ENCODE measurements at places on chromosomes 7 and 10.
A peak's percentile ranks its signal among the peaks of the same experiment; 100 is the strongest.

DNA sequence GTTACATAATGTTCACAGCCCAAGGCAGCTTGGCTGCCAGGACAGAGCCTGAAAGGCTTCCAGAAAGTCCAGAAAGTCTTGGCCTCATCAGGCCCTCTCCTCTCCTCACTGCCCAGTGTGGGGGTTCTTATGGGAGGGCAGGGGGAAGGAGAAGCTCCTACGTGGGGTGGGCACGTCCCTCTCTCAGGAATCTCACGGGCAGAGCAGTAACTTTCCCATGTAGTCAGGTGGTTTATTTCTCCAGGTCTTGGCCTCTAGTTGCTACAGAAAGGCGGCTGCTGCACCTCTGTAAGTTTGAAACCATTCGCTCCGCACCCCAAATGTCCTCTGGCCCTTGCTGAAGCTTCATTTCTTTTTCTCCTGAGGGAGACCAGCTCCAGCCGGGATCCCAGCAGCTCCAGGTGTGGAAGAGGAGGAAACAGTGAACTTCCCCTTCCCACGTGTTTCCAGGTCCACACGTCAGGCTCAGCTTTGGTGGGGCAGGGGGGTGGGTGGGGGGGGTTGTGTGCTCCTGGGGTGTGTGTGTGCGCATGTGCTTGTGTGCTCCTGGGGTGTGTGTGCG lies 320.3 kb downstream of the WDR37 start:
- no peak for DNase-seq

GRCh38 chr7:151781161-151781845 lies 95.6 kb downstream of the PRKAG2 start:
- no peak for DNase-seq

DNA sequence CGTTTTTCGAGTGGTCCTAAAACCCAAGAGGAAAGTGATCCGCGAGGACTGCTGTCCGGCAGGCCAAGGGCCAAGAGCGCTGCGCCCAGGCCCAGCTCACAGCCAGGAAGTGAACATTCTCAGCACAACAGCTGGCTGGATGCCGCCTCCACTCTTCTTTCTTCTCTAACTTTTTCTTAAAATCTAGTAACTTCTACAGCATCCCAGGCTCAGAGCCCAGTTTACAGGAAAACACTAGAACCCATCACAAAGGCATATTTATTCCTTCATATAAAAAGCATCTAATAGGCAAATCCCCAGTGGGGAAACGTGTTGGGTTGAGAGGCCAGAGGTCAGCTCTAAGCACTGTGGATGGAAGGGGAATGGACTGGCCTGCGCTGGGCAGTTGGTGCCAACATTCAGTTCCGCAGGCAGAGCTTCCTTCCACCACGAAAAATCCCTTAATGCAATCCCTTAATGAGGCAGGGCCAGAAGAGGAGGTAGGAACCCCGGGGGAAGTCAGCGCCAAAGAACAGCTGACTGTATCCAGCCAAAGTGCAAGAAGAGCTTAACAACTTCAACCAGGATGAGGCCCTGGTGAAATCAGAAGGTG lies 74.8 kb downstream of the ZRANB1 start:
- no peak for DNase-seq

GRCh38 chr10:121692626-121693025 lies 94.4 kb upstream of the FGFR2 start:
- no peak for DNase-seq

DNA sequence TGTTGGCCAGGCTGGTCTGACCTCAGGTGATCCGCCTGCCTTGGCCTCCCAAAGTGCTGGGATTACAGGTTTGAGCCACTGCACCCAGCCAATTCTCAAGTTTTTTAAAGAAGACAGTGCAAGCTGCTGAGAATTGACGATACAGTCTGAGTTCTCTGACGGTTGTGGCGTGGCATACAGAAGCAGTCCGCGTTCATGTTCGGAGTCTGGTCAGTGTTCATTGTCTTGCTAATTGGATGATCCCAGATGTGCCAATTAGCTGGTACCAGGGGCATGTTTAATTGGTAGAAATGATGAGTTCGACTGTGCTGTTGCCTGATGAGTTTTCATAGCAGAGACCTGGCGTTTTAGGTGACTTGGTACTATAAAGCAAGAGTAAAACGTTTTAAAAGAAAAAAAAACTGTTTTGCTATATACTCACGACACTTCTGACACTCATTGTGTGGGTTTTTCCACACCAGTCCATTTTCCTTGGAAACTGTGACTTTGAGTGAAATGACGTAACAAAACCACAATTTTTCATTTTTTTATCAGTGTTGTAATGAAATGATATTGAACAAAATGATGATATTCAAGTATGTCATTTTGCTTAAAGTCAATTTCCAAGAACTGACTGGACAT lies 32.3 kb downstream of the CAMK1D start:
- DNase-seq: no peak

DNA sequence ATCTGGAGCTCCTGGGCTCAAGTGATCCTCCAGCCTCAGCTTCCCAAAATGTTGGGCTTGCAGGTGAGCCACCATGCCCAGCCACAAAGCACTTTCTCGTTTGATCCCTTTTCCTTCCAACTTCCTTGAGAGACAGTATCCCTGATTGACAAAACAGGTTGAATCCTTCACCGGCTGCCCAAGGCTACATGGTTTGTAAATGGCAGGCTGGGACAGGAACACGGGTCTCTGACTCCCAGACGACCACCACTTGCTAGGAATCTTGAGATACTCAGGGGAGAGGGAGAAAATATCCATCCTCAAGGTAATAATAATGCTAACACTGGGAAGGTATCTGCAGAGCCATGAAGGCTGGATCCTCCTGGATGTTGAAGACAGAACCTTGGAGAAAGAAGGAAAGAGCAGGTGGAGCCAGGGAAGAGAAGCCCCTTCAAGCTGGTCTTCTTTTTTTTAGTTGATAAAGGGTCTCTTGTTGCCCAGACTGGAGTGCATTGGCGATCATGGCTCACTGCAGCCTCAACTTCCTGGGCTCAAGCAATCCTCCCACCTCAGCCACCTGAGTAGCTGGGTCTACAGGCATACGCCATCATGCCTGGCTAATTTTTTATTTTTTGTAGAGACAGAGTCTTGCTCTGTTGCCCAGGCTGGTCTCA lies 19.8 kb downstream of the MMRN2 start:
- DNase-seq: no peak

GRCh38 chr10:29949411-29950011 lies 109.9 kb downstream of the JCAD start:
- DNase-seq: peak; percentile 97

DNA sequence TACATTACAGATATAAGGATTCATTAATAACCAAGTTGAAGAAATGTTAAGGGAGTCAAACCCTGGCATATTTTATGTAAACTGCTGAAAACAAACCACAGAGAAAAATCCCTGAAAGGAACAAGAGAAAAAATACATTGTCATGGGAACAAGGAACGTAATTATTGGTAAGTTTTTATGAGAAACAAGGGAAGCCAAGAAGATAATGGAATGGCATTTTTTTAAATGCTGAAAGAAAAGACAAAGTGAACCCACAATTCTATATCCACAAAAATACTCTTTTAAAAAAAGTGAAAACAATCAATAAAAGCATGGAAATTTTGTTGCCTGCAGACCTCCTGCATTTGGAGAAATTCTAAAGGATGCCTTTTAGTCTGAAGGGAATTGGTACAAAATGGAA lies 136.4 kb downstream of the CD36 start:
- DNase-seq: no peak

GRCh38 chr10:74078037-74078436 lies 72.6 kb downstream of the AP3M1 start:
- peak; percentile 76 for DNase-seq

DNA sequence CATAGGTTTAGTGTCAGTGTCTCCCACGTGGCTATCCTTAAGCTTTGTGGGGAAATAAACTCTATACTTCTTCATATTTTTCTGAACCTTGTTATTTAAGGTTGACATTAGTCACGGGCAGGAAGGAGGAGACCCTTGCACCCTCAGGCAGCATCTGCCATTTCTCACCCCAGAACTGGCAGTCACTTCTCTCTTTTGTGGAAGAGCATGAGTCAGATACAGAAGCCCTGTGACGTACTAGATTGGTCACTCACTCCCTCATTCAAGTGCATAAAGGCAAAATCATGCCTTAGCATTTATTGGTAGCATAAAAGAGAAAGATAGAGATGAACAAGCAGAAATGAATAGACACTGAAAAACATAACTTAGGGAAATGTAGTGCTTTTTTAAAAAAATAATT lies 206.0 kb upstream of the MDFIC start:
- no peak for DNase-seq

- no peak for DNase-seq
Observed at GRCh38 chr7:150450491-150451001, at the start of gene GIMAP8. TSS of gene GIMAP8 (plus strand) at chr7:150450630. CDS start at chr7:150466699, 16,069 bp downstream.

DNA sequence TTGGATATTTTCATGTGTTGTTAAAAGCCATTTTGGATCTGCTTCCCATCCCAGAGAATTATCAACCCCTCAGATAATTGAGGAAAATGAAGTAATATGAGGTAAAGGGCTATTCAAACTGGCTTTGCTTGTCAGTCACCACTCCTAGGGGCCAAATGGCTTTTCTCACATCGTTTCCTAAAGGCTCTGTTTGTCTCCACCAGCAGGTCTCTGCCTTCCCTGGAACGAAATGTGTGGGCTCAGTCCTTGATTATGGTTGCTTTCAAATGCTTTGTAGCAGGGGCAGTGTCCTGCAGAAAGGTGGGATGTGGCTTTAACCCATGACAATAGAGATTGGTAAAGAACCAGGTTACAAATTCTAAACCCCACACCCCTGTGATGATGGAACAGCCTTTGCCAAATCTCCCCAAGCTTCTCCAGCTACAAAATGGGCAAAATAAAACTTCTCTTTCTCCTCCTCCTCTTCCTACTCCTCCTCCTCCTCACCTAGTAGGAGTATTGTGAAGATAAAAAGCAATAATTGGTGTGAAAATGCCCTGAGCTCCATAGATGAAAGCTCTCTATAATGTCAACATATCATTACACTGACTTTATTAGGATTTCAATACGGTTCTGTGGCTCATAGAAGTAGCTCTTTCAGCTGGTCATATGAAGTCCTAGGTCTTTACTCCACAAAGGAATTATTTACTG lies 127.6 kb downstream of the CHN2 start:
- DNase-seq: no peak

GRCh38 chr10:59709395-59710125 lies at the start of gene SLC16A9:
TSS of gene SLC16A9 (minus strand) at chr10:59709850. CDS start at chr10:59684291, 25,559 bp downstream.
- peak; percentile 65 for DNase-seq

GRCh38 chr10:109886037-109886780 lies 37.1 kb downstream of the XPNPEP1 start:
- no peak for DNase-seq

GRCh38 chr7:70621954-70622600 lies 509.9 kb upstream of the GALNT17 start:
- no peak for DNase-seq

DNA sequence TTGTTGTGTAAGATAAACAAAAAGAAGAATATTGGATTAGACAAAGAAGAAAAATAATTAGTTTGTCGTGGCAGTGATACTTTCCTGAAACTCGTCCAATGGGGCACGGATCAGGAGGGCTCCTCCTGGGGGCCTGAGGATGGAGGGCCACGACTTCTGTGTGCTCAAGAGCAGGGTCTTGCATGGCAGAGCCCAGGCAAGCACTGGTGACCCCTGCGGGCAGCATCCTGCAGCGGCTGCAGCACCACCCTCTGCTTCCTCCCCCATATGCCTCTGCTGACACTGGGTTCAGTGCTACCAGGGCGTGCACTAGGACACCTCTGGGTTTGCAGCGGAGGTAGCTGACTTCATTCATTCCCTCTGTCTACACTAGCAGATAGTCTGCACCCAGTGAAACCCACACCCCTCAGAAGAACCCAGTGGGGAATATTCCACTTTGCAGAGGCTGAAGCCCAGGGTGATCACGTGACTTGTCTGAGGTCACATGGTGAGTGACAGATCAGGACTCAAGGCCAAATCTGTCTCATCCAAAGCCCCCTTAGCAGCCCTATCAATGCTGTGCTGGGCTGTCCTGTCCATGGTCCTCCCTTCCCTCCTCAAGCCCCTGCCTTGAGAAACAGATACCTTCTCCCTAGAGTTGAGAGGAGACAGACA lies 375.5 kb downstream of the TCERG1L start:
- no peak for DNase-seq

GRCh38 chr10:76337641-76338040 lies 906.2 kb downstream of the LRMDA start:
- peak; percentile 60 for DNase-seq

DNA sequence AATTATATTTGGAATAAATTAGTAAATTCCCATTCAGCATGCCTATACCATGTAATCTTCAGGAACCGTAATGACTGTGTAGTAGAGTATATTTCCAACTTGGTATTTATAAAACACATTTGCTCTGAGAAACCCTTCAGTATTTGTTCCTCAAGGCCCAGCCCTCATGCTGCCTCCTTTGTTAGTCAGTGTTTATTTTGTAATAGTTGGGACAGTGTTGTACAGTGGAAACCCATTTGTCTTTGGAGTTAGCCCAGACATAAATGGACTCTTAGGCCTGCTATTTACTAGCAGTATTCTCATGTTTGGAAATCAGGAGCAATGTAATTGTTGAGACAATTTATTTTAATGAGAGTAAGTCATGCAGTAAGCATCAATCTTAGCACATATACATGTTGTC lies 686.9 kb downstream of the AUTS2 start:
- DNase-seq: no peak

GRCh38 chr7:139018910-139019309 lies 16.9 kb downstream of the ZC3HAV1L start:
- DNase-seq: no peak

DNA sequence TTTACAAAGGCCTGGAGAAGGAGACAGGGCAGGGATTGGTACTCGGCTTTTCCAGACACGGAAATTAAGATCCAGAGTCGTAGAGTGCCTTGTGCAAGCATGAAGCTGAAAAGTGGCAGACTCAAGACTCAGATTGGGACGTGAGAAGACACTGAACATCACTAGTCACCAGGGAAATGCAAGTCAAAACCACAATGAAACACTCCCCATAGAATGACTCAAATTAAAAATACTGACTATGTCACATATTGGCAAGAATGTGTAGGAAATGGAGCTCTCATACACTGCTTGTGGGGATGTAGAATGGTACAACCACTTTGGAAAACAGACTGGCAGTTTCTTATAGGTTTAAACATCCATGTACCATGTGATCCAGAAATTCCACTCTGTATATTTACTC lies 472.0 kb downstream of the RPS24 start:
- peak; percentile 59 for DNase-seq

DNA sequence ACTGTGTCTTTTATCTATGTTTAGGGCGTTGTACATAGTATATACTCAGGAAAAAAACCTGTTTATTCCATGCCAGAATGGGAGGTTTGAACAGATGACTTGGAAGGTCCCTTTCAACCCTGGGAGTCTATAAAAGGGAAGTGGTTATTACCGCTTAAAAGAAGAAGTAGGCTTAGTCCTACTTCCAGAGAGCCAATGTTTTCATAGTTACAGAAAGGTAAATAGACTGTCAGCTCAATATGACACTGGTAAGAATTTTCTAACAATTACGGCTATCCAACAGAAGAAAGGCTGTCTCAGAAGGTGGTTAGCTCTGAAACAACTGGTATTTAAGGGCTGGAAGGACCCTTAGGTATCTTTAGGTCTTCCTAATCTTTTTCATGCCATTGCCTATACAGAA lies 1.1 kb upstream of the TFAM start:
- no peak for DNase-seq

DNA sequence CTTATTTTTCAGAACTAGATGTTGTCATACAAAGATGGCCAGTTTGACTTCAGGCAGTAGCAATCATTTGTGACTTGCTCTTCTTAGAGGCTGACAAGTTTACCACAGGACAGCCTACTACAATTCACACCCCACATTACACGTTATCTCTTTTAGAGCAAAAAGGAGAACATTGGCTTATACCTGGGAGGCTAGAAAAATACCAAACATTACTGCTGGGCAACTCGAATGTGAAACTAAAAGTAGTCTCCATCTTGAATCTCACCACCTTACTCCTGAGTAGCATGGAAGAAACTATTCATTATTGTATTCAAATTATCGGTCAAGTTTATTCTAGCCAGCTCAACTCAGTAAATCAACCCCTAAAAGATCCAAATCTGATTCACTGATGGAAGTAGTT lies 90.7 kb upstream of the TMEM26 start:
- no peak for DNase-seq

Data from fibroblast of skin of scalp (primary cell).